Stimulated activated CD4-positive, alpha-beta T cell treated with anti-CD3 and anti-CD28 coated beads, Interleukin-1b, Interleukin-23, amount 100 ng/mL, for 1 hour (primary cell): ENCODE measurements at places on chromosomes 12 and 14.

- DNase-seq, result no peak
Measured at GRCh38 chr14:99508896-99509629, 27.9 kb downstream of the CCNK start.

GRCh38 chr12:124586756-124587155 lies 19.3 kb upstream of the NCOR2 start:
- no peak for DNase-seq

- DNase-seq, result no peak
Measured at GRCh38 chr12:94187361-94187760, 39.0 kb downstream of the PLXNC1 start.

- no peak for DNase-seq
Measured at GRCh38 chr12:113903381-113903863, 62.7 kb downstream of the RBM19 start.

- DNase-seq, result no peak
Measured at GRCh38 chr14:89588016-89588415, 171.0 kb upstream of the FOXN3 start.

DNA sequence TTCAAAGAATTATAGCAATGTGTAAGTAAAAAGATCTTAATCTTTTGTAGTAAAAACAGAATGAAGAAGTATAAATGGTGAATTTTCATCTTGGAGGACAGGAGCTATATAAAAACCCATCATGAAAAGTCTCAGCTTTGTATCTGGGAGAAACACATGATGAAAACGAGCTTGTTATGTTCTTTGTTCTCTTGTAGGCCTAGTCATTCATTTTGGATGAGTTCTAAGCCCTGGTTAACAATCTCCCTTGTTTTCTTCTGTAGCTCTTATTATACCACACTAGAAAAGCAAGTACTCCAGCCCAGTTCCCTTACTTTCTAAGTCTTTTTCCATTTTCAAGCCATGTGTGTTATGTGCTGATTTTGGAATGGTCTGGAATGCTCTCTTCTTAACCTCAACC lies 463.5 kb upstream of the RGS6 start:
- DNase-seq, result no peak

GRCh38 chr14:28770061-28770460 lies 3.5 kb downstream of the FOXG1 start:
- no peak for DNase-seq

DNA sequence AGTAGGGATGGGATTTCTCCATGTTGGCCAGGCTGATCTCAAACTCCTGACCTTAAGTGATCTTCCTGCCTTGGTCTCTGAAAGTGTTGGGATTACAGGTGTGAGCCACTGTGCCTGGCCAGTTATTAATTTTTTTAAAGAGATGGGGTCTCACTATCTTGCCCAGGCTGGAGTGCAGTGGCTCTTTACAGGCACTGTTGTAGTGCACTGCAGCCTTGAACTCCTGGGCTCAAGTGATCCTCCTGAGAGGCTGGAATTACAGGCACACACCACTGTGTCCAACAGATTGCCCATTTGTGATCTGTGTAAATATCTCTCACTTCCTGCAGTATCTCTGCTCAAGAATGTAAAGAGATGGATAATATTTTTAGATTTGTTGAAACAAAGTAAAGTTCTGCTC lies 45.9 kb downstream of the PTPN11 start:
- no peak for DNase-seq

DNA sequence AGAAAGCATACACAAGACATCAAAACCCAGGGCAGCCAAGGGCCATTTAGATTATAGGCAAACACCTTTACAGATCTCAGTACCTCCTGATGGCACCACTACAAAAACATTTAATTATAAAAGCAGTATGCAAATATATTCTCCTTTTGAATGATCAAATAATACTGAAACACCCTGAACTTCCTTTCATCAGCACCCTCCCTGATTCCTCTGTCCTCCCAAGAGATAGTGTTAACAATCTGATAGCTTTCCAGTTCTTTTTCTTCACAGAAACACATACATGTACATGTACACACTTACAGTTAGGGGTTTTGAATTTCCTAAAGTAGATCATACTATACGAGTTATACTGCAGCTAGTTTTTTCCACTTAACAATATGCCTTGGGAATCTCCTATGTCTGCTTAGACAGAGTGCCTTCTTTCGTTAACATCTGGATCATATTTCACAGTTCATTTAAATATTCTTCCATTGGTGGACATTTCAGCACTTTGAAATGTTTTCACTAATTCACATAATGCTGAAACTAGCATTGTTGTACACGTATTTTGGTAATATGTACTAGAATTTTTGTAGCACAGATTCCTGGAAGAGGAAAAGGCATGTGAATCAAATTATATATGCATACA lies 35.2 kb downstream of the TDG start:
- DNase-seq, result no peak

GRCh38 chr14:32104803-32105202 lies 27.7 kb downstream of the ARHGAP5 start:
- DNase-seq, result no peak

- DNase-seq, result no peak
Measured at GRCh38 chr14:36522347-36522971, 2.4 kb upstream of the NKX2-1 start.

DNA sequence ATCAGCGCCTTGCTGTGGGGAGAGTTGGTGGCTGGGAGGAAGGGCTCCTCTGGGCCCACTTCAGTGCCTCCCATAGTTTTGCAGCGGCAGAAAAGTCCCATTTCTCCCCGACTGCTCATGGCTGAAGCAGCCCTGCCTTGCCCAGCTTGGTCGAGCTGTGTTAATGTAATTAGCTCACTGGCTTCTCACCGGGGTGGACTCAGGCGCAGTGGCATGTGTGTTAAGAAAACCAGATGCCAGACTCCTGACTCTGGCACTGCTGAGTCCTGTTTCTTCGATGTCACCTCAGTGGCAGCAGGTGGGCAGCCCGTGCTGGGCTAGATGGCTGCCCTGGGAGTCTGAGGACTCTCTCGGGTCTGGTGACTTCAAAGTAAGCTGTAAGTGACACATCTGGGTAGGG lies 47.4 kb downstream of the CHST11 start:
- no peak for DNase-seq

- no peak for DNase-seq
Measured at GRCh38 chr14:75343911-75344310, 65.3 kb downstream of the FOS start.
